Bone marrow (tissue), 2 donors: ENCODE measurements at places on chromosomes 12 and 14.

DNA sequence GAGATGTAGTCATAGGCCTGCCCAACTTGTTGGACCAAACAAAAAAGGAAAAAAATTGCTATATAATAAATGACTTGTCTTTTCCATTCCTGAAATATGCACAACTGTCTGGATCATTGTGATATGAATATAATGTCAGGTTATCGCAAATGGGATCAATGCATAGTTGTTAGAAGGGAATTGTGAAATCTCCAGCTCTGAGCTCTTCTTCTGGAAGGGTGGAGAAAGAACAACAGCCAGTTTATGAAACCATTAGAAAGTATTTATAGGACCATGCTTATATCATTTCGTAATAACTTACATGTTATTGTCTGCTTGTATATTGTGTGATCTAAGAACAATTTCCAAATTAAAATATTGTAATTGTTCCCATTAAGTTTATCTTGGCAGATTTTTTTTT, 35.7 kb upstream of the HIF1A start:
- DNase-seq: no peak

DNA sequence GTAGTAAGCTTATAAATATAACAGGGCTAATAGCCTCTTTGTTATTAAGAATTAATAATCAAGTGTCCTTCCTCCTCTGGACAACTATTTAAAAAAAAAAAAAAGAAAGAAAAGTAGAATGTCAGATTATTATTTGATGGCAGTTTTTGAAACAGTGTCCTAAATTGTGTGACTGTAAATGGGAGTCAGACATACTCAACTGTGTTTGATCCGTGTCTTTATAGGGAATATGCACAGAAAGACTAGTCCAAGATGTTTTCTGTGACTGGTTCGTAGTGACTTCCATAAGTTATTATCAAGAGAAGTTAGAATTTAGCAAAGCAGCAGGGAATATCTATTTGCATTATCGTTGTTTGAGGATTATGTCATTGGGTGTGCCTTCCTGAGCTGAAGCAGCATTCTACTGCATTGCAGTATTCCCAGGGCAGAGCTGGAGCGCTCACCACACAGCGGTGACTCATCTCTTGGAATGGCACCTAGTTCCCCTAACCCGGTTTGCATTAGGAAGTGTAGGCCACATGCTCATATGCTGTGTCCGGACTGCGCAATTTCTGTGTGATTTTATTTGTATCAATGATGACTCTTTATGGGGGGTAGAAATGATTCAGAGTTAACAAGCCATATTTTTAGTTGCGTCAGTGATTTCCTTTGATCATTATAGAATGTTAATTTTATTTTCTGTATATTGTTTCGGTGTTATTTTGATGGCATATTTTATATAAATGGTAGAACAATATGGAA, 7.9 kb downstream of the DYNC1H1 start:
- DNase-seq: no peak

GRCh38 chr14:86296173-86296572, 766.2 kb downstream of the FLRT2 start:
- DNase-seq: no peak

- no peak for DNase-seq
These were observed 54.2 kb downstream of the LGMN start for GRCh38 chr14:92693998-92694795.

- no peak for DNase-seq
These were observed 85.0 kb downstream of the PAPOLA start for GRCh38 chr14:96586921-96587822.

GRCh38 chr12:12267742-12268200, 927 bp upstream of the LRP6 start:
- DNase-seq: no peak

DNA sequence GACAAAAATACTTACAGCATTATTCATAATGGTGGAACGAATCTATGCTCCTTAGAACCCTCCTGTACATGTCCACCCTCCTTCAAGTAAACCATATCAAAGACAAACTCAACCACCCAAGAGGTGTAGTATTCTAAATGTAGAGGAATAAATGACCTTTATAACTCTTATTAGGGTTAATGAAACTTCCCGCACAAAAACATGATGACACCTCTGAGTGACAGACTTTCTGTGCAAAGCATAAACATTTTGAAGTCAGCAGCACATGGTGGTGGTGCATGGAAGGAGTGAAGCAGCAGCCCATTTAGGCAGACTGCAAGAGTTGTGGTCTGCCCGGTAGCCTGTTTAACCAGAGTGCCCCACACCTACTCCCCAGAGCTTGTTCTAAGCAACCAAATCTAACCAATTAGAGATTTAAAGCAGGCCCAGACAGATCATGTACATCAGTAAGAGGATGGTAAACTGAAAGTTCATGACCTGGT, 615 bp upstream of the ASB8 start:
- no peak for DNase-seq

DNA sequence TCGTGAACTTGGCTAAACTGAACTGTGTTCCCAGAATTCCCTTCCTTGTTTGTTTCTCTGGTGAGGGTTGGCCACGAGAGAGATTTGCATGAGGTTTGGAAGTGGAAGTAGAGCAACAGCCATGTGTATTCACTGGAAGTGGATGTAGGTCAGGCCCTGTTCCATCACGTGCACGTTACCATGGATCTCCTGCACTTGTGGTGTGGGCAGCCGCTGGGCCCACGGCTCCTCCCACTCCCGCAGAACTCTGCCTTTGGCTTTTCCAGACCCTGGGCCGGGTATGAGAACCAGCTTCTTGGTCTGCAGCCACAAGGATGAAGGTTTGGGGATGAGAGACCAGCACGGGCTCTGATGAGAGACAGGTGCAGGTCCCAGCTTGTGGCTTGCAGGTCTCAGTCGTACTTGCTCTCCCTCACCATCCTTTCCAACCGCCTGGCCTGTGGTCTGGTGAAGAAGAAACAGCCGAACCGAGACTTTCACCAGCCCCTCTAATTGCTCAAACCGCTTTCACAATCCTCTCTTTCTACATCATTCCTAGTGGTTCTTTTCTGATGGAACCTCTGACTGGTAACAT, 94.9 kb downstream of the DUSP16 start:
- no peak for DNase-seq

- no peak for DNase-seq
These were observed 4.2 kb downstream of the CCDC60 start for GRCh38 chr12:119338593-119339363.

DNA sequence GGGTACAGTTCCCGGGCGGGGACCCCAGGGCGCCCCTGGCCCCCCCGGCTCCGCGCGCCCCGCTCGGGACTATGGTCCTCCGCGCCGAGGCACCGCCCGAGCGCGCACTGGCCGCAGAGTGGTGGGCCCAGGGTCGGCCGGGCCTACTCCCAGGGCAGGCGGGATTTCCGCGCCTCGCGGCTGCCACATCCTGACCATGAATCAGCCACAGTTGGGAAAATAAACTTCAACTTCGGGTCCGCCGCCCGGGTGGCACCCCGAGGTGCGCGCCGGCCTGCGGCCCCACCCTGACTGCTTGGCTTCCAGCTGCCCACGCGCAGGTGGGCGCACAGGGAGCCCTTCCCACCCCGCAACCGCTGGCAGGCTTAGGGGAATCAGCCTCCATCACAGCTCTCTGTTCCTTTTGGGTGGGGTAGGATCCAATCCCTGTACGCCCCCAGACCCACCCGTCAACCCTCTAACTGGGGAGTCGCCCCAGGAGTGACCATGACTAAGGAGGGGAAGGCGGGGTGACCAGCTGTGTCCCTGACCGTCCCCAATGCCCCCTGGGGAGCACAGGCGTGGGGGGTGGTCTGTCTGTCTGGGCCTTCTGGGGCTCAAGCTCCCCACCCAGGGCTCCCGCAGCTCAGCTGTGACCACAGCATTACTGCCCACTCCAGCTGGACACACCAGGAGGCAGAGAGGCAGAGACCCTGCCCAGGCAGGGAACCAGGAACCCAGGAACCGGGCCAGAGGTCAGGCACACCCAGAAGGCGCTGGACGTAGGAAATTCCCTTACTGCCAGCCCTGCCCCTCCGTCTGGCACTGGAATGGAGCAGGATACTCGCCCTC, 678 bp downstream of the INF2 start:
- no peak for DNase-seq

GRCh38 chr14:59664741-59665140, 88.1 kb upstream of the CCDC175 start:
- DNase-seq: no peak

- DNase-seq: no peak
These were observed 17.7 kb upstream of the CD27 start for GRCh38 chr12:6426882-6427671.

DNA sequence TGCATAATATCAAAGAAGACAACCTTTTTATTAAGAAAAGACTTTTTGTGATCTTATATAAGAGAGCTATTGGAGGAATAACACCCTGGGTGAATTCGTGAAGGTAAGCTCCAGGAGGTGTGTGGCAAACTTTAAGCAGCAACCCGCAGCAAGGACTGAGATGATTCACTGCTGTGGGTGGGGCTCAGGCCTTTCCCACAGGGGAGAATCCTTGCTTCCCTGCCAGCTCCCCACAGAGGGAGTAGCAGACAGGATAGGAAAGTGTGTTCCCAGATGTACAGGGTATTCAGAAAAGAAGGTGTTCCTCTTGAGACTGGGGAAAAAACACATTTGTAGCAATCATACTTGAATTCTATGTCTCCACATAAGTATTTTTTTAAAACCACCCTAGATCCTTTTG, 9.2 kb downstream of the NDUFA12 start:
- DNase-seq: no peak

DNA sequence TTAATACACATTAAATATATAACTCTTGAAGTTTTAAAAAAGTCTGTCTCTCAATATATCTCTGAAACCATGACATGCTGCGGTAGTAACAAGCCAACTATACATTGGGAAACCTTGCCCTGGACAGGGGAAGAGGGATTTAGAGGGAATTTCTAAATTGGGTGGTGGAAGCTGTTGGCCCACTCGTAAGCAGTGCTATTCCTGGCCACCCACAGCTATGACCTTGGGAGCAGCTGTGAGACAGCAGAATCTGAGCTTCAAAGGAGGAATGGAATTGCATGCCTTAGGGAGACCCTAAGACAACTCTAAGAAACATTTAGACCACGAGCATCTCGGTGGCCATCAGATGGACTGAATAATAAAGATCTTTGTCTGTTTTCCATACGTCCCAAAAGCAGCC, 15.8 kb upstream of the GCH1 start:
- DNase-seq: no peak

GRCh38 chr12:19242581-19242980, 113.0 kb downstream of the PLEKHA5 start:
- no peak for DNase-seq

DNA sequence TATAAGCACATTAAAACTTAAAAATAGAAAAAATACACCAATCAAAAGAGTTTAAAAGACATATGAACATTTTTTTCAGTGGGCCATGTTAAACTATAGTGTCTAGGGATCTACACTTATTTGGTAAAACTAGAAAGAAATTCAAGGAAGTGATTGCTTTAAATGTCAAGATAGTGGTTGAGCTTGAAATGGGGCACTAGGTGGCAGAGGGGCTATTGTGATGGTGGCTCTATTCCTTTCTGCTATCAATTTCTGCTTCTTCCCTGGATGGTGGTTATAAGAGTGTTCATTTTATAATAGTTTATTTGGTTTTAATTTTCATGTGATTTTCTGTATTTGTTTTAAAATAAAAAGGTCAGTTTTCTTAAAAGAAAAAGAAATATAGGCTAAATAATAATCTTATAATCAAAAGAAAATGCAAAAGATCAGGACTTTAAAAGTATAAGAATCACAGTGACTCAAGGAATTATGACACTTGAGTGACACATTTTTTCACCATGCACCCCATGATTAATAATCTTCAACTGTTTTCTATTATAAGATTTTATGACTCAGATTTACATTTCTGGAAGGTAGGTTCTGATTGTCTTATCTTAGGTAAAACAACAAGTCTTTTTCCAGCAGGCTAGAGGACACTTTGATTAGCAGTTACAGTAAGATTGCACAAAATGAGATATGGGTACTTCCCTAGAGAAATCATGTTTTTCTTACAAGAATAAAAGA, 137.5 kb downstream of the FSCB start:
- no peak for DNase-seq

- no peak for DNase-seq
These were observed 86.8 kb upstream of the PARP11 start for GRCh38 chr12:3959799-3960560.
